T-helper 1 cell (primary cell): ENCODE measurements at places on chromosomes 4 and X.

DNA sequence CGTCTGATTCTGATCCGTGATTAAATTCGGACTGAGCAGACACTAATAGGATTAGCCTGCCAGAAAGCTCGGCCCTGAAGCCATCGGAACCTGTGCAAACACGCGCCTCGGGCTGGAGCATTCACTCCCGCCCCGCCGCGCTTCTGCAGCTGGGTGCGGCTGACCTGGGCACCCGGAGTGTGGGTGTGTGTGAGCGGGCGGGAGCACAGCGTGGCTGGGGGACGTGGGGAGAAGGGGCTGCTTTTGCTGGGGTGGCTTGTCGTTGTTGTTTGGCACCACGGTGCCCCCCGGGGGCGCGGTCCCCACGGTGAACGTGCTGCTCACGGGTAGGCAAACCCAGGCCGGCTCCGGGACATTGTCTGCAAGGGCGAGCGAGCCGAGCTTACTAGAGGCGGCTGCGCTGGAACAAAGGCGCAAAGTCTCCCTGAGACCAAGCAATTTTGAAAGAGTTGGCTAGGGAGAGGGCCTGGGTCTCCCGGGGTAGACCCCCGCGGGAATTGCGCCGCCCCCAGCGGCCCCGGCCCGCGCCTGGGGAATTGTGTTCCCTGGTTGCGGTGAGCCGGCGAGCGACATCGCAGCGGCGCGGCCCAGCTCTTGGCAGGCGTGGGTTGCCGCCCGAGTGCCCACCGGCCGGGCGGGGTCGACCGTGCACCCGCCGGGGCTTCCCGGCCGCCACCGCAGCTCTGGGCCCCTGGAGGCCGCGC, 1.4 kb downstream of the MAMLD1 start:
- DNase-seq: peak; percentile 8

- no peak for DNase-seq
These were observed 82.8 kb upstream of the BOD1L1 start for GRCh38 chr4:13710246-13710885.

DNA sequence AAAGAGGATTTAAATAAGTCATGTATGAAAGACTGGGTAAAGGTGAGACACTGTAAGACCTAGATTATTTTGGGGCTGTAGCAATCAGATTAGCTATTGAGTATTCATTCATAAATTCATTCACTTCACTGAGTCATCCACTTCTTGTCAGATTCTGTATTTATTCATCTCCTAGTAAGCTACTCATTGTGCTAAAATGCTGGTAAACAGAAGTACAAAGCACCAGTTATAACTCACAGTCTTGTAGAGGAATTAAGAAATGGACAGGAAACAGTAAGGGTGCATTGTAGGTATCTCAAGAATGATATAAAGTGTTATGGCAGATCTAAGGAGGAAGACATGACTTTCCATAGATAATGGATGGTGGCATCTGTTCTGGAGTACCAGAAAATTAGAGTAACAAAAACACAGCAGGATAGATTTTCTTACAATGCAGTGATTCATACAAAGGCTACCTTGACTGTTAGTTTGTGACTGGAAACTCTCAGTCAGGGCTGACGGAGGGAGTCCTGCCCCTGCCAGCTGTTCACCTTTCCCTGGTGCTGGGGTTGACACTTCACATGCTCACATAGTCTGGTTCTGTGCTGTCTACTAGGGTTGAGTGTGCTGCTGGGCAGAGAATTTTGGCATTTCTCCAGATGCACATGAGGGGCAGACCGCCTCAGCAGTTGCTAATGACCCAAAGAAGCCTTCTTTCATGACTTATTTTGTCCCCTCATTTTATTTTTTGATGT, 26.5 kb upstream of the HAND2 start:
- DNase-seq: no peak

DNA sequence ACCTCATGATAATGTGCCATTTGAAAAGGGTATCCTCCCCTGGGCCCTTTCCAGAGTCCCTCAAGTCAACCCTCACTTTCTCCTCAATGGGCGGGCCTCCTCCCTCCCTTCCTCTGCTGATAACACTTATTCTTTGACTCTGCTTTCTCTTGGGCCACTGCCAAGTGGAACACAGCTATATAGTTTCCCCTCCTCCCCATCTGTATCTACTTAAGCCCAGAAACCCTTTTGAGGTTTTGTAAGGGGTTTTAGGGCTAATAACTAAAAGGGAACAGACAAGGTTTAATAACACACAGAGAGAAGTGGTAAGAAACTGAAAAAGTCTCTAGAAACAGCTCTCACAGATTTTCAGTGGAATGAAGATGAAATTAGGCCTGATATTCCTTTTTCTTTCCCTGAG, 116.7 kb downstream of the GPC3 start:
- DNase-seq: no peak

DNA sequence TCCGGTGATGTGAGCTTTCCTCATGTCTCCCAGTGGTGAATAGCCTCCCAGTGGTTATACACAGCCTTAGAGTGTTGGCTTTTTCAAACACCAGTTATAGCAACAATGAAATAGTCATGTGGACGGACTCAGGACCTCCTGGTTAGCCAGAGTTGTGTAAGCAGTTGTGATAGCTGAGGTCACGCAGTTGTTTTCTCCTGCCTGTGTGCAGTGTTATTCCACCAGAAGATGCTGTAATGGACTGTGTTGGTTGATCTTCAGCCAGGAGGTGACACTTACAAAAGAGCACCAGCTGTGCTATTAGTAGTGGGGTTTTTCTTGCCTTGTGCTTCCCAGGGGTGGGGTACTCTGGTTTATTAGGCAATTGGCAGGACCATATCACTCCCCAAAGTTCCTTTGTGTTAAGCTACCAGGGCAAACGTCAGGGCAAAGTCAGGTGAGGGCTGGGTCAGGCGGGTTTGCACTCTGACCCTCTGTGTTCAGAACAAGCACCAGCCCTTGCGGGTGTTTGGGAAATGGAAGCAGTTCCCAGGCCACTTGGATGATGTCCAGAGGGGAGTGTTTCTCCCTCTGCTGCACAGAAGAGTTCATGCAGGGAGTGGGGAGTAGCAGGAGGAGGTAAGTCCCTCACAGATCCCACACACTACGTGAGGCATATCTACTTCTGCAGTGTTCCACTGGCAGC, 252.6 kb downstream of the TMEM47 start:
- DNase-seq: no peak

DNA sequence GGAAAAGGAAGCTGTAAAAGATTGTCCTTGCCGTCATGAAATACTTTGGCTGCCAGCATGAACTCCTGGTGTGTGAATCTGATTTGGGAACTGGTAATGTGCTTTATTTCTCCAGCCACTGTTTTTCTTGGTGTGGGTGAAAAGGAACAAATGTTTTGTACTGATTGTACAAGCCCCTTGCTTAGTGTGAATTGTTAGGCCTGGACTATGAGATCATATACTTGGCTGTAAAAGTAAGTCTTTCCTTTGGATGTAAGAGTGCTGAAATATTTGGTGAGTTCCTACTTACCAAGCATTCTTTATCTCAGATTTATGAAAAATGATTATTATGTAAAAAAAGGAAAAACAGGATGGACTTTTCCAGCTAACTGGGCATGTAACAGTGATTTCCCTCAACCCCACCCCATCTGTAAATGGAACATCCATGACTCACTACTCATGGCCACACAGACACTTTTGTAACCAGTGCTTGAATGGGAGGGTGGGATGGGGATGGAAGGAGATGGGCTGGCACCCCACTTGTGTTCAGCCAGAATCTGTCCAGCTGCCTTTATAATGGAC, 6.3 kb downstream of the FNIP2 start:
- DNase-seq: no peak

DNA sequence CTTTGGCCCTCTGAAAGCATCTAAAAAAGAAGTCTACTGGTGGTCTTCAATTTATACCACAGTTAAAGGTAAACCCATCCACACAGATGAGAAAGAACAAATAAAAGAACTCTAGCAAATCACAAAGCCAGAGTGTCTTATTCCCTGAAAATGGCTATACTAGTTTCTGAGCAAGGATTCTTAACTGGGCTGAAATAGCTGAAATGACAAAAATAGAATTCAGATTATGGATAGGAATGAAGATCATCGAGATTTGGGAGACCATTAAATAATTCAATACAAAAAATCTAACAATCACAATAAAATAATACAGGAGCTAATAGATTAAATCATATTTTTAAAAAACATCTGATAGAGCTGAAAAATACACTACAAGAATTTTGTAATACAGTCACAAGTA, 11.8 kb downstream of the PF4 start:
- DNase-seq: no peak

GRCh38 chr4:76744241-76744921, 153.6 kb downstream of the SOWAHB start:
- no peak for DNase-seq

DNA sequence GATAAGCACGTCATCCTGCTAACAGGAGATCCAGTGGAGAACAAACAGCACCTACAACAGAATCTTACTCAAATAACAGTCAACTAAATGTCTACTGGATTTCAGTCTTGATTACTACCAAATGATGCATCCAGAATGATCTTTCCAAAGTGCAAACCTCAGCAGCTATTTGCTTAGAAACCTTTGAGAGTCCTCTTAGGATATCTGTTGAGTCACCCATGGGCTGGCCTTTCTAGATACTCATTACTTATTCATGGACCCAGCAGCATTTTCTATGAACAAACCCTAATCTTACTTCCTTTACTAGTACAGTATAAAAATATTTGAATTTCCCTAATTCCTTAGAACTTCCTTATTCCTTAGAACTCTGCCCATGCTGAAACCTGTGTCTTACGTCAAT, 118.5 kb upstream of the PABPC4L start:
- DNase-seq: no peak

DNA sequence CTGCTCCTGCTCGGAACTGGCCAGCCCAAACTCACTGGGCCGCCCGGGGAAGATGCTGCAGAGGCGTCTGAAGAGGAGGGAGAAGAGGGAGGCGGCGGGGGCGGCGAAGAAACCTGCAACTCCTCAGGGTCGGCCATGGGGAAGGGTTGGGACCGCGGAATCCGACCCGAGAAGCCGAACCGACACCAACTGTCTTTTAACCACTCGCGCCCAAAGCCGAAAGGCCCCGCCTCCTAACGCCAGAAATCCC, at the start of gene C4orf46:
TSS of gene C4orf46 (minus strand) at position 223 of the 250 bp plus-strand sequence. CDS start at position 137, 86 bp downstream.
- no peak for DNase-seq

- DNase-seq: no peak
These were observed 136.2 kb upstream of the MED14 start for GRCh38 chrX:40871385-40872082.

DNA sequence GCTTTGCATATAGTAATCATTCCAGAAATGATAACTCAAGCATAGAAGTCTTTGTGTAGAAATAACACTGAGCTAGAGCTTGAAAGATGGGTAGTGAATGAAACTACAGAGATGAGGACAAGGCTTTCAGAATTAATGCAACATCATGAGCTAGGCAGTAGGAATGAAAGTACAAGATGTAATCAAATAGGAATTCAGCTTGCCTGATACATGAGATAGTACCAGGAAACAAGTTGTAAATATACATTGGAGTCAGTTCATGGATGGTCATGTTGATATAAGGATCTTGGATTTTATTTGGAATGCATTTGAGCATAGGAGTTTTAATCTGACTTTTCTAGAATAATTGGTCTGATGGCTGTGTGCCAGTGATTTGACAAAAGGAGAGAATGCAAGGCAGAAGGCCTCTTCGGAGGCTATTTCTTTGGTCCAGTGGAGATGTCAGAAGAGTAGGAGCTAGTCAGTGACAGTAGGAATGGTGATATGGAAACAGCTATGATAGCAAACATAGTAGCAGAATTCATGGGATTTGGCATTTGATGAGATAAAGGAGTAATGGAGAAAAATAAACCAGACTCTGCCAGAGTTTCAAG, 206.4 kb upstream of the PACRGL start:
- no peak for DNase-seq

DNA sequence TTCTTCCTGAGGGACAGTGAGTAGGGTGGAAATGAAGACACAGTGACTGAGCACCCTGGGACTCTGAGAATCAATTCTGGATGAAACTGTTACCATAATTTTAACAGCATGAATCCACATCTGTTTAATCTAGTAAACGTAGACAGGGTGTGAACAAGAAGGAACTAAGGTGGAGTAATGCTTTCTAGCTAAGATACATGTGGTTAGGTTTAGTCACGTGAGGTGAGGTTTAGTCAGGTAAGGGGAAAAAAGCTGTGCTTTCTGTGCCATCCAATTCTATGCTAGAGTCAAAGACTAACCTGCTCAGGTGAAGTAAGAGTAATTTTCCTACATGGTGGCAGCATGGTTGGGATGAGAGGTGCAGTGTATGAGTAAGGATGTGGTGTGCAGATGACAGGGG, 54.0 kb upstream of the C4orf54 start:
- no peak for DNase-seq

- no peak for DNase-seq
These were observed 158.3 kb downstream of the DMD start for GRCh38 chrX:33053001-33053400.

GRCh38 chr4:132001542-132001941, 1147.6 kb upstream of the PCDH10 start:
- no peak for DNase-seq

DNA sequence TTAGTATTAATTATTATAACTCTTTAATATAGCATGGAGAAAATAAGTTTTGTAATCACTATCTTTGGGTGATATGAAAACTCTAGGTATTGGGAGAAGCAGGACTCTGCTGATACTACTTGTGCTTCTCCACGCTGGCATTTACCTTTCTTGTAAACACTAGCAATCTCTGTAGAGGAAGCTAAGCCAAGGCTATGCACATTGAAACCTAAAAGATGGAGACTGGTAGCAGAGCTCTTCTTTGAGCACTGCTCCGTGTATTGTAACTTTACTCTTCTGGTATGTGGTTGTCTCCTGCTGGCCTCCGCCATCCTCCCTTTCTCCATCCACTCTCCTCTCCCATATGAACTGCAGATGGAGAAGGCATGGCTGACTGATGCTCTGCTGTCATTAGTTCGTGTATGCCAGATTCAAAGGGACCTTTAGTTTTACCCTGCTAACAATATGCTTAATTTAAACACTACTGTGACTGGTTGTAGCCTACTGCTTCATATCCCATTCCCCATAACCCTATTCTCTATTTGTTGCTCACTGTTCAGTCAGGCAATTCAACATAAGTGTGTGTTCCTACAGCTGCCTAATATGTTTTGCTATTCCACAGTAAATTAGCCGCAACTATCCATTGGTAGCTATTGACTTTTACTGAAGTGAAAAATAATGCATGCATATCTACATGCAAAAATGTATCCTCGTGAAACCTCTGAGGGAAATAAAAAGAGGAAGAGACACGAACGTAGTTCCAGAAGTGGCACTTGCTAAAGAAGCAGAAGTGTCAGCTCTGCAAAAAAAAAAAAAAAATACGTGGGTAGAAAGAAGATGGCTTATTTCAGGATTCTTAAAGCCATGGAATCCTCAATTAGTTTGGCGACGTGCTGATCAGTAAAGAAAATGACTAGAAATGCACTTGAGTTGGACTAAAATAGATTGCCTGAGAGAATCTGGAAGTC, 55.6 kb upstream of the CCSER1 start:
- DNase-seq: no peak
